ENCODE measurements at places on chromosomes 1 and 21.

DNA sequence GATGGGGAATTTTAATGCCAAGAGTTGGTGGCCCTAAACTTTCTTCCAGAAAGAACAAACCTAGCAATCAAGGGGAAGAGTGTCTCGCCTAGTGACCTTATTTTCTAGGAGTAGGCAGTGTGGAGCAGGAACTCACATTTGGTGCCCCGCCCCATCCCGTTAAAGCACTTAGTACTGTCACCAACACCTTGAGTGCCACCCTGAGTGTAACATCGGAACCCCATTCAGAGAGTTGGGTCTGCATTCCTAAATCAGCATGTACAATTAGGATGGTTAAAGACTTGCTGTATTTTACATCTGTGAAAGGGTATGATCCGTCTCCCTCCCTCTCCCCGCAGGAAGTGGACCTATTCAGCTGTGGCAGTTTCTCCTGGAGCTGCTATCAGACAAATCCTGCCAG, 15.5 kb downstream of the ETS2 start:
- no peak for DNase-seq

DNA sequence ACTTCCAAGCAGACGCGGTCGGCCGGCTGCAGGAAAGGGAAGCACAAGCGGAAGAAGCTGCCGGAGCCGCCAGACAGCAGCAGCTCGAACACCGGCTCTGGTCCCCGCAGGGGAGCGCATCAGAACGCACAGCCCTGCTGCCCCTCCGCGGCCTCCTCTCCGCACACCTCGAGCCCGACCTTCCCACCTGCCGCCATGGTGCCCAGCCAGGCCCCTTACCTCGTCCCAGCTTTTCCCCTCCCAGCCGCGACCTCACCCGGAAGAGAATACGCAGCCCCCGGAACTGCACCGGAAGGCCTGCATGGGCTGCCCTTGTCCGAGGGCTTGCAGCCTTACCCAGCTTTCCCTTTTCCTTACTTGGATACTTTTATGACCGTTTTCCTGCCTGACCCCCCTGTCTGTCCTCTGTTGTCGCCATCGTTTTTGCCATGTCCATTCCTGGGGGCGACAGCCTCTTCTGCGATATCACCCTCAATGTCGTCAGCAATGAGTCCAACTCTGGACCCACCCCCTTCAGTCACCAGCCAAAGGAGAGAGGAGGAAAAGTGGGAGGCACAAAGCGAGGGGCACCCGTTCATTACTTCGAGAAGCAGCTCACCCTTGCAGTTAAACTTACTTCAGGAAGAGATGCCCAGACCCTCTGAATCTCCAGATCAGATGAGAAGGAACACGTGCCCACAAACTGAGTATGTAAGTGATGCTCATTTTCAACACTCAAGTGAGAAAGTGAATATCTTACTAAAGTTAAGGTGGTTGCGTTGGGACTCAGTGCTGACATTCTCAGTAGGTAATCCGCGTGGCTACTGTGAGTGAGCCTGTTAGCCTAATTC, 25.5 kb downstream of the UTS2 start:
- peak; percentile 7 for DNase-seq

- no peak for DNase-seq
These were observed 32.4 kb upstream of the SERTAD4 start for GRCh38 chr1:210200124-210200736.

- no peak for DNase-seq
These were observed 158.0 kb downstream of the GPATCH2 start for GRCh38 chr1:217472915-217473314.

GRCh38 chr1:47687631-47688460, 250.0 kb downstream of the FOXD2 start:
- DNase-seq, result no peak

DNA sequence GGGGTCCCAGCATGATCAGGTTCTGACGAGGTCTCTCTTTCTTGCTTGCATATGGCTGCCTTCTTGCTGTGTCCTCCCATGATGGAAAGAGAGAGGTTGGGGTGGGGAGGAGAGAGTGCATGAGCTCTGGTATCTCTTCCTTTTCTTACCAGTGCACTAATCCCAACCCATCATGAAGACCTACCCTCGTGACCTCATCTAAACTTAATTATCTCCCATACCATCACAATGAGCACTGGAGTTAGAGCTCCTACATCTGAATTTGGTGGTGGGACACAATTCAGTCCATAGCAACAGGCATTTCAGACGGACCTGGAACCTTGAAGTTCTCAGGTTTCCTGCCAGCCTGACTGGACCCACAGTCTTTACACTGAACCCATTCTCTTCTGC, 125.2 kb upstream of the ZNF648 start:
- DNase-seq, result no peak

- DNase-seq, result no peak
These were observed 807.1 kb downstream of the USP25 start for GRCh38 chr21:16536643-16537434.

GRCh38 chr1:29793653-29794348, 557.5 kb downstream of the PTPRU start:
- no peak for DNase-seq

DNA sequence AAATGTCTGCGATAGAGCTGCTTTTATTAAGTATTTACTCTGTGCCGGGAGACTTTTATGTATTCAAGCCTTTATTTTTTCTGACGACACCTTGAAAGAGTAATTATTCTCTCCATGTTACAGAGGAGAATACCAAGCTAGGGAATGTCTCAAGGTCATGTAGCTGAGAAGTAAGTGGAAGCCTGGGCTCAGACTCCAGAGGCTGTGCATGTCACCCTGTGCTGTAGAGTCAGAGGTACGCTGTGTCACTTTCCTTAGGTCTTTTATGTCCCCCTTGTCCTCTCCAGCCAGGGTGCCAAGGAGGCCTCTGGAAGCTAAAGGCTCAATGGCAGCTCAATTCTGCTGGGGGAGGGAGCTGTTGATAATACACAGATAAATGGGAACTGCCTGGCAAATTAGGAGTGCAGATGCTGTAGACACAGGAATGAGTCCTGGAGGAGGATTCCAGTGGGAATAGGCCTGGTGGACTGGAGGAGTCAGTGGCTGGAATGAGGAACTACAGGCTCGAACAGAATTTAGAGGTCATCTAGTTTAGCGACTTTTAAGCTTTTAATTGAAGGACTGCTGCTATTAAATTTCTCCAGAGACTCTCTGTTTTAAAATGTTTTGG, 9.3 kb upstream of the IL19 start:
- no peak for DNase-seq

DNA sequence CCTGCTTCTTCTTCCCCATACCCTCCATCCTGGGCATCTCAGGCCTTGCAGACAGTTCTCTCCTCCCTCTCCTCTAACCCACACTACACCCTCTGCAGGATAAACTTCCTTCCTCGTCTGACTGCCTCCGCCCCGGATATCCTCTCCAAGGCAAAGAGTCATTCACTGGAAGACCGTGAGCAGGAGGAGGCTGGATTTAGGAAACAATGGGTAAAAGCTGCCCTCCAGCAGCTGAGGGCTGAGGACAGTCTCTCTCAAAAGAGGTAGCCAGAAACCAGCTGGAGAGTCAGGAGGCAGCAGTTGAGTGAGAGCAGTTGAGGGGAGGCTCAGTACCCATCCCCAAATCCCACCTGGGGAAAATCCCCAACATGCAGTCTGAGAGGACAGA, 1.4 kb downstream of the CSRP1 start:
- no peak for DNase-seq

DNA sequence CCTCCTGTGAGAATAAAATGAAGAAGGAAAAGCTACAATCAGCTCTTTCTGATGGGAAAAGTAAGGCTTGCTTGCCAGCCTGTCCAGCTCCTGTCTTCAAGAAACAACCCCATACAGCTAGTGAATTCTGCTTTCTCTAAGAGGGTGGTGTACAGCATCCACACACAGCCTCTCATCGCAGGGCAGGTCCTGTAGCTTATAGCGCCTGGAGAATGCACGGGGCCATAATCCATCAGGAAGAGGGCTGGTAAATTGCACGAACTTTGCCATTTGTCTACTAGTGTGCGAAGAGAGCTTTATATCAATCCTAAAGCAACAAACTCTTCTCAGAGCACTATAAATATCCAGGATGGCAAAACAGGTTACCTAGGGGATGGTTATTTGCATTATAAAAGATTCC, 83.3 kb upstream of the SAMSN1 start:
- DNase-seq, result no peak

DNA sequence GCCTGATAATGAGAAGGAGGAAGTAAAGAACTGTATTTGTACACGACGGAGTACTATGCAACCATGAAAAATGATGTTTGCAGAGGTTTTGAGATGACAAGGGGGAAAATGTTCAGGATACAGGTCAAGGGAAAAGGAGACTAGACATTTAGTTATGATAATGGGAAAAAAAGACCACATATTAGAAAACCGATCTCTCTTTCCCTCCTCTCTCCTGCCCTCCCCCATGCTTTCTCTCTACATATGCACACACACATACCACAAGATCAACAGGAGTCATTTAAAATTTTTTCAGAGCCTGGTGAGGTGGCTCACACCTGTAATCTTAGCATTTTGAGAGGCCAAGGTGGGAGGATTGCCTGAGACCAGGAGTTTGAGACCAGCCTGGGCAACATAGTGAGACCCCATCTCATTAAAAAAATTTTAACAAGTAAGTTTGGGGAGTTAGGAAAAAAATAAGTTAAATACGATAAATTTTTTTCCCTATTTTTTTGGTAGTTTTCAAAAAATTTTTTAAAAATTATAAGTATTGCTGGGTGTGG, 44.5 kb downstream of the ECE1 start:
- DNase-seq, result no peak

- DNase-seq, result no peak
These were observed 425.7 kb downstream of the SIPA1L2 start for GRCh38 chr1:232204269-232204668.

GRCh38 chr1:39205781-39206464, 1.4 kb downstream of the MACF1 start:
- no peak for DNase-seq

DNA sequence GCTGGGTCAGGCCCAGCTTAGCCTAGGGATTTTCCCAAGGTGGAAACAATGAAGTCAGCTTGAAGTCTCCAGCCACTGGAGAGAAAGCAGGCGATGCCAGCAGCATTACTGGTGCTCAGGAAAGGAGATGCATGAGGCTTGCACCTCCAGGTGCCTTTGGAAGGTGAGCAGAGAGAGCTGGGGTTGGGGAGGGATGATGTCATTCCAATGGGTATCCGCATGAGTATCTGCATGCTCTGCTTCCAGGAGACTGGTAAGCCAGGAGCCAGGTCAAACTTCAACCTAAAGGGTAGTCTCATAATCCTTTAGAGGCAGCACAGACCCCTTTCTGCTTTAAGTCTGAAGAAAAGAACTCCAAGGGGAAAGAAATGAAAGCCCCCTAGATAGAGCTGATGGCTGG, 68.8 kb downstream of the KDM1A start:
- no peak for DNase-seq

- no peak for DNase-seq
These were observed 26.1 kb downstream of the CR1L start for GRCh38 chr1:207670997-207671396.

DNA sequence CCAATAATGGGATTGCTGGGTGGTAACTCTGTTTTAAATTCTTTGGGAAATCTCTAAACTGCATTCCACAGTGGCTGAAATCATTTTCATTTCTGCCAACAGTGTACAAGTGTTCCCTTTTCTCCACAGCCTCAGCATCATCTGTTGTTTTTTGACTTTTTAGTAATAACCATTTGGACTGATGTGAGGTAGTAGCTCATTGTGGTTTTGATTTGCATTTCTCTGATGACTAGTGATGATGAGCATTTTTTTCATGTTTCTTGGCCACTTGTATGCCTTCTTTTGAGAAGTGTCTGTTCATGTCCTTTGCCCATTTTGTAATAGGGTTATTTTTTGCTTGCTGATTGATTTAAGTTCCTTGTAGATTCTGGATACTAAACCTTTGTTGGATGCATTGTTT, 131.9 kb upstream of the B3GALT2 start:
- no peak for DNase-seq

- no peak for DNase-seq
These were observed 3.1 kb downstream of the LMNA start for GRCh38 chr1:156117414-156118176.

- no peak for DNase-seq
These were observed 18.5 kb downstream of the NCF2 start for GRCh38 chr1:183571678-183572268.

GRCh38 chr1:28035420-28035819, 53.0 kb downstream of the EYA3 start:
- DNase-seq, result no peak

DNA sequence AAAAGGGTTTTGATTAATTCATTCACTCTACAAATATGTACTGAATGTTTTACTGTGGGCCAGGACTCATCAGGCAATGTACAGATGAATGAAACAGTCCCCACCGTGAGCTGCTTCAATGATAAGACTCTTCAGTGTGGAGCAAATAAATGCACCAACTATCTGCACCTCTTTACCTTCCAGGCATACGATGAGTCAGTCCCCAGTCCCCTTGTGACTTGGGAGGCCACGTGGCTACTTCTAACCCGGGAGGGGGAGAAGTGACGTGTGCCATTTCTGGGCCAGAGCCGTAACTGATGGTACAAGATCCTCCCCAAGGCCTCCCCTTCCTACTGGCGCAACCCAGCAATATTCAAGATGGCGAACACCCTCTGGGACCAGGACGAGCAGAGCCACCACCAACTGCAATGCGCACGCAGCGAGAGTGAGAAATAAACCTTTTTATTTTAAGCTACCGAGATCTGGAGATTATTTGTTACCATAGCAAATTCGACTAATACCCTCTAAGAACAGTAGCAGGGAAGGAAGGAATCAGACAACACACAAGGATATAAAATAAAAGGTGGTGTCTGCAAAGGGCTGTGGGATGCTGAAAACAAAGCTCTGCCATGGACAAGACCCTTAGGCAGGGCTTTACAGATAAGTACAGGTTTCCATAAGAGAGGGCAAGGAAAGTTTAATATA, 74.5 kb downstream of the NPHP4 start:
- DNase-seq, result no peak

GRCh38 chr1:89951766-89952604, 42.9 kb upstream of the ZNF326 start:
- no peak for DNase-seq

DNA sequence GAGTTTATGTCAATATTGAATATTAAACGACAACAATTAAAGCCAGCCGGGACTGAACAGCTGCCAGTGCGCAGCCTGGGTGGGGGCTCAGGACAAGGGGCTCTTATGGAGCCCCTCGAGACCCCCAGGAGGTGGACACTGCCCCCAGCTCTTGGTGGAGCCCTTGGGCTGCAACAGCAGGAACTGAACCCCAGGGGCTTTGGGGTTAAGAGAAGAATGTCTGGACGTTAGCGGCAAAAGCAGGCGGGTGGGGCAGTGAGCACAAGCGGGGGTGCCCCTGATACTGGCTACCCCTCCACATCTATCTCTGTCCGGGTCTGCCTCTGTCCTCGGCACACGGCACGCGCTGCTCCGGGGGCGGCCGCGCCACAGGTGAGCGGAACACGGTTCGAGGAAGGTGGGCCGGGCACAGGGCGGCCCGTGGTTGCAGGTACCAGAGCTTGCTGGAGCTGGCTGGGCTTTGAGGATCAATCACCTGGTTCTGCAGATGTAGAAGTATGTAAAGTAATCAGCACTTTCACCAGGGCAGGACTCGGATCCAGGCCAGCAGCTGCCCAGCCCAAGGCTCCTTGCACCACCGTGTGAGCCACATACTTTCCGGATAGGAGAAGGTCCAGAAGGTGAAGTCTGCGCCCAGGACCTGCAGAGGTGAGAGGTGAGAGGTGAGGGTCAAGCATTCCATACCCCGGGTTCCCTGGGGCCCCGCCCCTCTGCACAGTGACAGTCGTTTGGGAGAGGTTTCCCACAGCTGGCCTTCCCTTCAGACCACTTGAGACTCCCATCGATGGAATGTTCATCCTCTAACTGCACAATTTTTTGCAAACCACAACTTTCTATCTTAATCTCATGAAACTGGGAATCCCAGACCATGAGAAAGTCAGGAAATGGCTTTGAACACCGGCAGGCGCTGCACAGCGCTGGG, 12.4 kb upstream of the POFUT2 start:
- no peak for DNase-seq

GRCh38 chr1:176919386-176920378, 244.8 kb downstream of the ASTN1 start:
- no peak for DNase-seq

All from stimulated activated CD8-positive, alpha-beta memory T cell treated with anti-CD3 and anti-CD28 coated beads, Interleukin-7, amount 100 ng/mL, for 48 hours (primary cell).